Dermis microvascular lymphatic vessel endothelial cell (primary cell): ENCODE measurements at places on chromosomes 2 and 18. TPM values are rescaled to one million over a fixed set of nuclear protein-coding genes. Genes with fewer than 3 reads are reported as not detected.

Gene DSC2
- total RNA-seq, result under 0.01 and 0.13 TPM in 2 replicates

Gene BOLL
- not detected in 2 replicates for total RNA-seq

Gene INSIG2
- total RNA-seq, result 11.9 and 20.5 TPM in 2 replicates

Gene GREB1L
- 2.8 and 11.3 TPM in 2 replicates for total RNA-seq

Gene FEV
- total RNA-seq, result not detected in 2 replicates

Gene AOX1
- total RNA-seq, result 0.76 and 5.4 TPM in 2 replicates

Gene ST8SIA3
- total RNA-seq, result not detected in 2 replicates

Gene TMEM169
- 0.13 TPM in 2 replicates for total RNA-seq

Gene CROCC2
- not detected in 2 replicates for total RNA-seq

Gene TMEM163
- total RNA-seq, result 0.13 and 0.25 TPM in 2 replicates

Gene KCNS3
- total RNA-seq, result 0.25 and 0.39 TPM in 2 replicates

Gene MAP3K19
- not detected in 2 replicates for total RNA-seq

Gene DUSP19
- total RNA-seq, result 2.1 and 2.4 TPM in 2 replicates

Gene IL37
- not detected in 2 replicates for total RNA-seq

Gene CTAGE1
- not detected in 2 replicates for total RNA-seq

Gene OTOF
- 20.7 and 20.8 TPM in 2 replicates for total RNA-seq

Gene C18orf32
- total RNA-seq, result 6.7 and 10.0 TPM in 2 replicates

Gene DPP4
- 67.4 and 73.6 TPM in 2 replicates for total RNA-seq

Gene OSBPL6
- total RNA-seq, result 3.9 and 8.7 TPM in 2 replicates

Gene DYNAP
- not detected in 2 replicates for total RNA-seq

Gene SH3RF3
- total RNA-seq, result 4.5 and 8.9 TPM in 2 replicates

Gene BBS5
- 1.4 and 1.6 TPM in 2 replicates for total RNA-seq

Gene CDCA7
- total RNA-seq, result 4.0 and 6.4 TPM in 2 replicates

Gene UGT1A4
- total RNA-seq, result not detected in 2 replicates

Gene MC5R
- not detected in 2 replicates for total RNA-seq
